Mucosa of gallbladder (tissue), 1 donor: ENCODE measurements at places on chromosomes 5 and 9. TPM values are rescaled to one million over a fixed set of nuclear protein-coding genes. Genes with fewer than 3 reads are reported as not detected.

DNA sequence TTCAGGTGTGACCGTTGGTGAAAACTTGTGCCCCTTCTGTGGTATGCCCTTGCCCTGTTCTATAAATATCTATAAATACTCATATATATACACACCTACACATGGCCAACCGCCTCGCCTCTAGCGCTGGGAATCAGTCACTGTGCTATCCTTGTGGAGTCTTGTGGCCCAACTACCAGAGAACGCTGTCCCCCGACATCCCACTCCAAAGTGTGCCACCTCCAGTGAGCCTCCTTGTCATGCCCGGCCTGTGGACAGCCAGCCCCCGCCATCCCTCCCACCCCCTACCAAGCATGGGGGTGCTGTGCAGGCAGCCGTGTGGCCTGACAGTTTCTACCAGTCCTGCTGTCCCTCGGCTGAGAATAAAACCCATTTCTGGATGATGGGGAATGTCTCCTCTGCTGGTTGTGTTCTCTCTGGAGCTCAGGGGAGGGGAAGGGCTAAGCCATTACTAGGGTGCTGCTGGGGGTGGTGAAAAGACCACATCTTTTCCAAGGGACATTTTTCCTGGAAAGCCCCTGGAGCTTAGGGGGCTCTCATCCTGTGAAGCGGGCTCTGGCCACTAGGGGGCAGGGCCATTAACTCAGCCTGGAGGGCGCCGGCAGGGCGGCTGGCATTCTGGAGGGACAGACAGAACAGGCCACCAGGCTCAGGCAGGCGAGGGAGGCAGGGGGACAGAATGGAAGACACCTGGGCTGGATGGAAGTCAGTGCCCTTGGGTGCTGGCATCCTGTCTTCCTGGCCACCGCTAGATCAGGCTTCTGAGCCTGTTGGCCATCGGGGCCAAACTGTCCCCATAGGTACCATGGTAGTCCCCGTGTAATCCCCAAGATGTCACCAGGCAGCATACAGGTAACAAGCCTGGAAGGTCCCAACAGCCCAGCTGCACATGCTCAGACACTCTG lies 20.7 kb downstream of the GOLGA2 start:
- DNase-seq: peak; percentile 44

SLC9A3 gene
- 537 TPM for total RNA-seq

GLIPR2 gene
- 17.0 TPM for total RNA-seq

- no peak for DNase-seq
Measured at GRCh38 chr9:134410835-134411217, 84.6 kb downstream of the RXRA start.

DNA sequence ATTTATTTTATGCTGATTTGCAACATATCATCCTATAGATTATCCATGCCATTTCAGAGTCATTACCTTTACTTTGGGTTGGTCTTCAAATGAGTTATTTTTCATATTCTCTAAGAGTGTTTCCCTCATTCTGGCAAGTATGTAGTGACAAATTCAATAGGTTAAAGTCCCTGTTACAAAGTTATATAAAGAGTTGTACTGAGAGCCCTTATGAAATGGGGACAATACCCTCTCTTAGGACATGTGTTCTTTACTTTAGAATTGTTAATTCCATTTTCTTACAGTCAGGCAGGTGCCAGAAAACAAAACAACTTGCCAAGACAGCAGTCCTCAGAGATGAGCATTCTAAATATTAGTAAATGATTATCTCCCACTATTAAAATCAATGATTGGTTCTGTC lies 6.0 kb downstream of the ALDH1A1 start:
- DNase-seq: no peak

IQGAP2 gene
- total RNA-seq: 119 TPM

GRCh38 chr5:113612060-113612496 lies 98.6 kb downstream of the YTHDC2 start:
- DNase-seq: no peak

GRM6 gene
- total RNA-seq: not detected

DNA sequence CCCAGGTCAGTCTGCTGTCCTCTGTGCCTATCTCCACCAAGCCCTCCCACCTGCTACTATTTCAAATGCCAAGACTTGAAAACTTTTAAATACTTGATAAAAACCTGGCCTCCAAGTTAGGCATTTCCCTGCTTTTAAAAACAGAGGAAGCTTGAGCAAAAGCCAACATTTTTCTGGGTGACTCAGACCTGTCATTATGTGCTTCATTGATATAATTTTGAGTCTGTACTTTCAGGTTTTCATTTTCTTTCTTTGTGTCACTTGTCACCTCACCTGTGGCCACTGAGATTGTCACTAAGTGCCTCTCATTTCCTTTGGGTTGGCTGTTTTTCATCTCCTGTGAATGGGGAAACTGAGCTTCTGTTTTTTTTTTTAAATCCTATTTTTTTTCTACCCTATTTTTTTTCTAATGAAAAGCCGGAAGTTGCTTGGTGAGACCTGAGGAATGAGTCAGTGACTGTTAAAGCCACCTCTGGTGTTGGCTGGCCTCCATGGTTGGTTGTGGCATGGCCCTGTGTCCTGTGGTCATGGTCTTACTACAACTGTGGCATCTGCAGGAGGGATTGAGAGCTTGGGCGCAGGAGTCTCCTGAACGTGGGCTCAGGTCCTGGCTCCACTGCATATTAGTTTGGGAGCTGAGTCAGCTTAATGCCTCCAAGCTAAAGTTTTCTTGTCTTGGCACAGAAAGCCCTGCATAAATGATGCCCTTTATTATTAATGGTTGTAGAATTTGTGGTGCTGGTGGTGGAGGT lies 56.7 kb downstream of the ARHGAP26 start:
- DNase-seq: peak; percentile 59

GRCh38 chr5:119275146-119275545 lies 80.7 kb upstream of the TNFAIP8 start:
- no peak for DNase-seq

- DNase-seq: no peak
Measured at GRCh38 chr5:14825977-14826376, 45.6 kb downstream of the ANKH start.

DNA sequence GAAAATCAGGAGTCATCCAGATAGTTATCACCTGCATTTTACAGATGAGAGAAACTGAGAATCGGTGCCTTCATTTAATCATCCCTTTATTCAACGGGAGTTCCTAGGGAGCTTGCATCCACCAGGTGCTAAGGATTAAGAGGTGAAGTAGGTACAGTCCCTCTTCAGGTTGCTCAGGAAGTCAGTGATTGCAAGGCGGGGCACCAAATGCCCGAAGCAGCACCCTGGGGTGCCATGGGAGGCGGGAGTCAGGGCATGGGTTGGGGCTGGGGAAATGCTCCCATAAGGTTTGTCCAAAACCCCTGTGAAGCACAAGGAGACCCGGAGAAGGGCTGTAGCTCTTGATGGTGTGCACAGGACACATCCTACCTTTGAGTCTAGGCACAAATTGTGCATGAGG lies 98.8 kb upstream of the KLF4 start:
- DNase-seq: no peak

RASGEF1C gene
- 1.1 TPM for total RNA-seq

GRCh38 chr9:109451311-109452025 lies 46.6 kb downstream of the PTPN3 start:
- no peak for DNase-seq

DNA sequence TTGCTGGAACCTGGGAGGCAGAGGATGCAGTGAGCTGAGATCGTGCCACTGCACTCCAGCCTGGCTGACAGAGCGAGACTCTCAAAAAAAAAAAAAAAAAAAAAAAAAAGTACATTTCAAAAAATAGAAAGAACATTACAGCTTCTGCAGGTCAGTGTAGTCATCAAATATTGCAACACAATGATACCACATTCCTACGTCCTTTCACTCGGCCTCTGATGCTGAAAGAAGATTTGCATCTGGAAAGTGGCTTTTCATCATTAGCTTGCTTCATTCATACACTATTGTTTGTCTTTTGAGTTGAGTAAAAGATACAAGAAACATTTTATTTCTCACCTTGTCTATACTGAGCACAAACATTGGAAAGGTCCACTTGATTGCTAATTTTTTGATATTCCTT lies 59.6 kb upstream of the CPLANE1 start:
- no peak for DNase-seq

GABRA6 gene
- not detected for total RNA-seq

DNA sequence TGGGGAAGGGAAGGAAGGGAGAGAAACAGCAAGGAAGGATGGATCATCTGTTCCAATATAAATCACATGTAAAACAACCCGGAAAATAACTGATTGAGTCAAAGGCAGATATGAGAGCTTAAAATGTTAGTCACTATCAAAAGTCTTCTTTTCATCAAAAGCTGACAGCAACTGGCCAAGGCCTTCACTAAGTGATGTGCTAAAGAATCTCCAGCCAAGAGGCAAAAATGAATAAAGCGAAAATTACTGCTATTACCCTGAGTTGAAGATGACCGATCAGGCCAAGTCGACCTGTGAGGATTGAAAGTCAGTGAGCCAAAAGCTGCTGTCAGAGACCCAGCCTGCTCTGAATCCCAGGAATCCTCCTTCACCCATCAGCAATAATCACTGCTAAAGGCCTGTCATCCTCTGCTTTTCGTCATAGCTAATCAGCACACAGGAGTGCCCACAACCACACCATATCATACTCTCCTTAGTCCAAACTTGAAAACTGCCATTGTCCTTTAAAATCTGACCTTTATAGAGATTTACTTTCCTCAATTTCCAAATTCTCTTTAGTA lies 736.9 kb downstream of the TLE1 start:
- DNase-seq: no peak

PCDHGC4 gene
- total RNA-seq: 2.6 TPM

PFN3 gene
- total RNA-seq: not detected

DNA sequence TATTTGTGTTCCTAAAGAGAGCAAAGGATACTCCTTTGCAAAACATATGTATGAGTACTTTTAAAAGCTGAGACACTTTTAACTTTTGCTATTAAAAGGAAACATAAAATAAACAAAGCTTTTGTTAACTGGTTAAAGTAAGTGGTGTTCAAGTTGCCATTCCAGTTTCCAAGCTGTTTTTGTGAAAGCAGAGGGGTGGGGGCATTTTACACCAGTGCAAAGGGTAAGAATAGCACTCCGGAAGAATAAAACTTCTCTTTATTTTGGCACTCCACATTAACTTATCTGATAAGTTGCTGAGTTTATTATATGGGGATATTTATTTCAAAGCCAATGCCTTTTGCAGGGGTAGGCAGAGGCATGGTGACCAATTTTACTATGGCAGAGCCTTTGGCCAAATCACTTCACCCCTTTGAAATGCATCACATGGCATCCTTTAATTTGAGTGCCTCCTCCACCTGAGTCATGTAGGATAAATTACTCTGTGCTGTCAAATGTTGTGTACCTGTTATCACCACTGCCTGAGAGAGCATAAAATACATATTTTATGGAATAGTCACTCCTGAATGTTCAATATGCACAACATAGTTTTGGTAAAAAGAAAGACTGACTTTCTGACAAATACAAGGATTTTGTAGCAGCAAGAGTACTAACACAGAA lies 62.9 kb downstream of the MLLT3 start:
- no peak for DNase-seq

DNA sequence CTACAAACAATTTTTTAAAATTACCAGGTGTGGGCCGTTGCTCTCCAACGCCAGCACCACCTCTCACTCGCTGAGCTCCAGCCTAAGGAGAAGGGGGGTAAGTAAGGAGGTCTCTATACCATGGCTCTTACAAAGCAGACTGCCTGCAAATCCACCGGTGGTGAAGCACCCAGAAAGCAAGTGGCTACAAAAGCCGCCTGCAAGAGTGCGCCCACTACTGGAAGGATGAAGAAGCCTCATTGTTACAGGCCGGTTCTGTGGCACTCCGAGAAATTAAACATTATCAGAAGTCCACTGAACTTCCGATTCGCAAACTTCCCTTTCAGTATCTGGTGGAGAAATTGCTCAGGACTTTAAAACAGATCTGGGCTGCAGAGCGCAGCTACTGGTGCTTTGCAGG lies 46.0 kb downstream of the CDO1 start:
- no peak for DNase-seq

SEMA4D gene
- 66.2 TPM for total RNA-seq

DNA sequence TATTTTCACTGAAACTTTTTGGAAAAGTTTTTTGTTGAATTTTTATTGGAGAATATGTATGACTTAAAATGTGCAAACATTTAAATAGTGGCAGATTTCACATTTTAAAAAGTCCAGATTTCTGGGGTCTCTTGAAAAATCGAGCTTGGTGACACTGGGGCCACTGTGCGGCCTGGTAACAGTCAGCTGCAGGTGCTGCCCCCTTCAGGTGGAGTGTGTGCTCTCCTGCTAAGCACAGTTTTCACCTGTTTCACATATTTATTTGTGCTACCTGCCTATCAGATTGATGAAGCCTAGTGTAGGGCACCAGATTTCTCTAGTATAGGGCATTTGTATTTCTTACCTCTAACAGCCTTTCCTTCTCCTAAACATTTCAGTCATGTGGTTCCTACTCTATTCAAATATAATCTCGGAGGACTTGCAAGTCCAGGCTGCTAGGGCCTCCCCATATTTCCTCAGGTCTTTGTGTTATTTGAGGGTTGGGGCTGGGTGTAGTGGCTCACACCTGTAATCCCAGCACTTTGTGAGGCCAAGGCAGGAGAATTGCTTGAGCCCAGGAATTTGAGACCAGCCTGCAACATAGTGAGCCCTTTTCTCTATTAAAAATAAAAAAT lies 95.8 kb upstream of the KLF9 start:
- no peak for DNase-seq

PCDHGA12 gene
- total RNA-seq: 10.2 TPM

AFAP1L1 gene
- 8.7 TPM for total RNA-seq

SLC24A2 gene
- total RNA-seq: 0.06 TPM

MEGF10 gene
- 0.63 TPM for total RNA-seq

GRCh38 chr9:111621895-111622480 lies 9.1 kb upstream of the DNAJC25 start:
- peak; percentile 53 for DNase-seq

SLC34A1 gene
- 0.06 TPM for total RNA-seq

GRCh38 chr5:32330126-32330971 lies 17.6 kb upstream of the MTMR12 start:
- DNase-seq: no peak

GRCh38 chr9:114229295-114229694 lies 74.0 kb downstream of the COL27A1 start:
- DNase-seq: no peak

CARTPT gene
- 0.23 TPM for total RNA-seq

RGMB gene
- total RNA-seq: 15.0 TPM

MLANA gene
- total RNA-seq: not detected

DNA sequence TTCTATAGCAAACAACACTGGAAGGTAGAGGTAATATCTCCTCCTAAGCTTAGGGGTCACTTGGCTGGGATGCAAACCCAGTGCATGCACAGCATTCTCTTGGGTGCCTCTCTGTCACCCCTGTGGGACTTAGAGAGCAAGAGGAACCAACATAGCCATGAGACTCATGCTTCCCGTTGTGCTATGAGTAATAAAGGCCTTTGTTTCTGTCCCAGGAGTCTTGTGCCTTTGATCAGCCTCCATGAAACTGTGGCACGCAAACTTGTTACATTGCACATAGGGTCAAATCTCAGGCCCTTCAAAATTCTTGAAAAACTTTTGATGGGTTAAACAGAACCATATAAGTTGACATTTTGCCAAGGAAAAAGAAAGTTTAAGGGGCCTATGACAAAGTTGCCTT lies 272.8 kb downstream of the TAF11L14 start:
- DNase-seq: no peak

AP3B1 gene
- 37.1 TPM for total RNA-seq

ENC1 gene
- total RNA-seq: 36.0 TPM

GFI1B gene
- 1.3 TPM for total RNA-seq
